ENCODE measurements at places on chromosomes 11 and 22.
A peak's percentile ranks its signal among the peaks of the same experiment; 100 is the strongest.

- no peak for DNase-seq
- no peaks in the 10 kb centered on the region for H3K27me3 ChIP-seq
- H3K27ac ChIP-seq, result no peak overlapping the region
- no peak overlapping the region for H3K4me3 ChIP-seq
- peaks cover 17% of the 10 kb centered on the region for H3K4me1 ChIP-seq
- H3K36me3 ChIP-seq, result peaks cover 42% of the 10 kb centered on the region
These were observed 11.4 kb downstream of the EMID1 start for GRCh38 chr22:29216873-29217666.

DNA sequence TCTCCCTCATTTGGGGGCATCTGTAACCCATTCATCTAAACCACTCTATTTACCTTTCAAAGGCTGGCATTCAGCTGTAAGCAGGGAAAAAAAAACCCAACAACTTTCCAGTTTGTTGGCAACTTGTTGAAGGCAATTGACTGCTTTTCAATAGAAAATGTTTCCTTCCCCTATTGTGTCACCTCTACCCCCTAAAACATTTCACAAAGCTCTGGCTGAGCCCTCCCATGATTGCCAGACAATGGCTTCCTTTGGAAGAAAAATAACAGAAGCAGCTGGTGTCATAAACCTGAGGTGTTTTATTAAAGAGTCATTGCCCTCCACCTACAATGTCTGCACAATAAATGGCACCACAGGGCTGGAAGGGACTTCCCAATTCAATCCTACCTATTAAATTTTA is 22.1 kb upstream of the PSMA1 start:
- H3K27me3 ChIP-seq, result no peaks in the 10 kb centered on the region
- H3K36me3 ChIP-seq, result no peaks in the 10 kb centered on the region
- H3K27ac ChIP-seq, result no peak overlapping the region

GRCh38 chr22:32842486-32842885 is 41.0 kb downstream of the TIMP3 start:
- no peak for DNase-seq

GRCh38 chr22:35991168-35991567 is 37.5 kb downstream of the RBFOX2 start:
- H3K36me3 ChIP-seq, result no peaks in the 10 kb centered on the region
- no peaks in the 10 kb centered on the region for H3K4me1 ChIP-seq
- H3K27me3 ChIP-seq, result no peaks in the 10 kb centered on the region
- no peak overlapping the region for H3K27ac ChIP-seq
- no peak overlapping the region for H3K4me3 ChIP-seq

DNA sequence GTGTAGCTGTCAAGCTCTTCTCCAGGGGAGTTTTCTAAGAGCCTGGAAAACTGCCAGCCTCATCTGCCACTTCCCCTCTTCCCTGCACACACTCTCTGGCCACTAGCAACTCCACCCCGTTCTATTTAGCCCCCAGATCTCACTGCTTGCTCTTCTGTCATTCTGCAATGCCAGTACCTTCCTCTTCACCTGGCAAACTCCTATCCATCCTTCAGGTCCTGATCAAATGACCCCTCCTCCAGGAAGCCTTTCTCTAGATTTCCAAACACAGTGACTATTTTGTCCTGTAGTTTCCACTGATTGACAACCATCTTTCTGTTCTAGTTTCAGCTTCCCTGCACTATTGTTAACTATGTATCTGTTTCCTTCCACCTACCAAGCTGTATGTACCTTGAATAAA is 437.7 kb downstream of the SOX6 start:
- no peak for DNase-seq
- no peaks in the 10 kb centered on the region for H3K4me1 ChIP-seq
- H3K27me3 ChIP-seq, result no peaks in the 10 kb centered on the region

DNA sequence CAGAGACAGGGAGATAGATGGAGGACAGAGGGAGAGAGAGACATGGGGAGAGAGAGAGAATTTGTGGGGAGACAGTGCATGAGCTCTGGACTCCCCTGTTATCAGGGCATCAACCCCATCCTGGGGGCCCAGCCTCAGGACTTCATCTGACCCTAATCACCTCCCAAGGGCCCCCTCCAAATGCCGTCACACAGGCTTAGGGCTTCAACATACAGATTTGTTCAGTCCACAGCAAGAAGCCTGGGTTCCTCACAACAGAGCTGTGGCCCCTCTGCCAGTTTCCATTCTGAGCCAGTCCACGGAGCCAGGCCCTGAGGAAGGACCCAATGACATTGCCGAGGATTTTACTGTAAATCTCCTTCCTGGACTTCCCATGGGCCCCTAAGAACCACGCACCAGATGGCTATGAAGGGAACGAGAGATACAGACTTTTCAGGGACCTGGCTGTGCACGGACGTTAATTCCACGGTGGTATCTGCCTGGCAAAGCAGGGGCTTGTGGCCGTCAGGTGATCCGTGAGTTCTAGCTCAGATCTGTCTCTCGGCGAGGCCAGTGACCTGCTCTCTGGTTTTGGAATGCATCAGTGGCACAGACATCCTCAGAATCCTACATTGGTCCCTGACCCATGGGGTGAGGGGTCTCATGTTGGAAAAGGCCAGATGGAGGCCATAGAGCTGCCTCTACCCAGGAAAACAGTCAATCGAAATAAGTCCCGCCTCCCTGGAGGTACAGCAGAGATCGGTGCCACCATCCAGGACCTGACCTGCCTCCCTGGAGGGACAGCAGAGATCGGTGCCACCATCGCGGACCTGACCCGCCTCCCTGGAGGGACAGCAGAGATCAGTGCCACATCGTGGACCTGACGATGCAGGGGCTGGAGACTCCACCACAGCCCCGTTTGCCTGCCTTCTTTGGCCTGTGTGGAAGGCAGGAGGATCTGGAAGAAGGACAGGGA is 8.7 kb upstream of the B4GALNT4 start:
- no peaks in the 10 kb centered on the region for H3K27me3 ChIP-seq
- no peak overlapping the region for H3K27ac ChIP-seq
- no peaks in the 10 kb centered on the region for H3K36me3 ChIP-seq
- H3K4me1 ChIP-seq, result peaks cover 2% of the 10 kb centered on the region

DNA sequence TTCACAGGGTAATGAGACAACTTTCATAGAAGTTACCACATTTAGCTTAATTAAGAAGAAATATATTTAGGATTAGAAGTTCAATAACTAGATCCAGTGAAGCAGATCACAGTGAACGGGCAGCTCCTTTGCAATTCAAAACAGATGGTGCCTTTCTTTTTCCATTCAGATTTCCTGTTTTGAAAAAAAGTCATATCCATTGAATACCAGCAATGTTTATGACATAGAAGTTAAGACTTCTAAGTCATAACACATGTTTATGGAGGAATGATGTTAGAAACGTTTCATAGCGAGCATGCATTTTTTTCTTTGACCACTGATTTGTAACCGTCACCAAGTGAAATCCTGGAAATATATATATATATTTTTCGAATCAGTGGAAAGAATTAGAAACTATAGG is 24.7 kb downstream of the LUZP2 start:
- no peak overlapping the region for H3K4me3 ChIP-seq
- no peak overlapping the region for H3K27ac ChIP-seq
- H3K36me3 ChIP-seq, result no peaks in the 10 kb centered on the region
- no peaks in the 10 kb centered on the region for H3K27me3 ChIP-seq

GRCh38 chr11:3132271-3132781 is 32.8 kb downstream of the OSBPL5 start:
- H3K27me3 ChIP-seq, result no peaks in the 10 kb centered on the region
- H3K27ac ChIP-seq, result no peak overlapping the region
- H3K4me3 ChIP-seq, result no peak overlapping the region
- DNase-seq, result no peak

DNA sequence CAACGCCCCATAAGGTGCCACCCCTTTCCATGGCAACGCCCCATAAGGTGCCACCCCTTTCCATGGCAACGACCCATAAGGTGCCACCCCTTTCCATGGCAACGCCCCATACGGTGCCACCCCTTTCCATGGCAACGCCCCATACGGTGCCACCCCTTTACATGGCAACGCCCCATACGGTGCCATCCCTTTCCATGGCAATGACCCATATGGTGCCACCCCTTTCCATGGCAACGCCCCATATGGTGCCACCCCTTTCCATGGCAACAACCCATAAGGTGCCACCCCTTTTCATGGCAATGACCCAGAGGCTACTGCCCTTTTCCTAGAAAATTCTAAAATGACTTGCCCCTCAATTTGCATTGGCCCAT is 72.1 kb downstream of the BRD1 start:
- peaks cover 3% of the 10 kb centered on the region for H3K27me3 ChIP-seq
- peaks cover 16% of the 10 kb centered on the region for H3K4me1 ChIP-seq
- no peak overlapping the region for H3K27ac ChIP-seq
- H3K36me3 ChIP-seq, result no peaks in the 10 kb centered on the region

- peaks cover 5% of the 10 kb centered on the region for H3K4me1 ChIP-seq
- H3K27ac ChIP-seq, result no peak overlapping the region
- no peaks in the 10 kb centered on the region for H3K36me3 ChIP-seq
- H3K4me3 ChIP-seq, result no peak overlapping the region
- H3K27me3 ChIP-seq, result no peaks in the 10 kb centered on the region
These were observed 60.5 kb upstream of the ARHGAP32 start for GRCh38 chr11:129252621-129253020.

GRCh38 chr11:15412054-15412453 is 297.3 kb downstream of the INSC start:
- H3K36me3 ChIP-seq, result no peaks in the 10 kb centered on the region
- H3K27ac ChIP-seq, result no peak overlapping the region
- H3K27me3 ChIP-seq, result no peaks in the 10 kb centered on the region
- no peaks in the 10 kb centered on the region for H3K4me1 ChIP-seq
- no peak for DNase-seq

DNA sequence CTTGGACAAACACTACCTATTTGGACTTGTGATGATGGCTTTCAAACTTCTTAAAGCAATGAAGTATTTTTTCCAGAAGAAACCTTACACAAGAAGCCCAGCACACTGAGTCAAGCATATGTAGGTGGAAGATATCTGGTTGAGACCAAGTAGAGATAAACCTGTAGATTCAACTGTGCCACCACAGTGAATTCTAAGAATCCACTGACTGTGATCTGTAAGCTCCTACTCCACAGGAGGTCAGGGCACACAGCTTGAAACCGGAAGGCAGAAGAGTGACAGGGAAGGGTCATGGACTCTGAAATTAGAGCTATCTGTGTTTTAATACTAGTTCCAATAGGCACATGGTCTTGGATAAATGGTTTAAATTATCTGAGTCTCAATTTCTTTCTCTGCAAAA is 404.5 kb downstream of the ETS1 start:
- H3K27me3 ChIP-seq, result no peaks in the 10 kb centered on the region
- no peak overlapping the region for H3K4me3 ChIP-seq
- H3K36me3 ChIP-seq, result no peaks in the 10 kb centered on the region
- H3K4me1 ChIP-seq, result peaks cover 1% of the 10 kb centered on the region
- no peak for DNase-seq
- no peak overlapping the region for H3K27ac ChIP-seq

DNA sequence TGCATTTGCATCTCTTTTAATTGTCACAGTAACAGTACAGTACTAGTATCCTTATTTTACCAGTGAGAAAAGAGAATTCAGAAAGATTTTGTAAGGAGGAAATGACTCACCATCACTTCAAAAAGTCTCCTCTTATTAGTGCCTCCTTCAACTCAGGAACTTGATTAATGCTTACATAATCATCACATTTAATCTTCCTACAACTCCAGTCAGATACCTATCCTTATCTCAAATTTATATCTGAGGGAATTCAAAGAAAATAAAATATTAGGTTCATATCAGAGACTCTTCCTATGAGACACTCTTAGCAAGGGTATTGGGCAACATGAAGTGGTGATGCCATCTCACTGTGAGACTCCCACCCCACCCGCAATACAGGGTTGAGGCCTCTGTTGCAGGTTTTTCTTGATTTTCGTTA is 26.1 kb upstream of the CTSC start:
- no peak overlapping the region for H3K27ac ChIP-seq
- no peaks in the 10 kb centered on the region for H3K36me3 ChIP-seq
- H3K27me3 ChIP-seq, result no peaks in the 10 kb centered on the region
- no peak for DNase-seq
- H3K4me1 ChIP-seq, result no peaks in the 10 kb centered on the region

- DNase-seq, result no peak
- H3K4me1 ChIP-seq, result peaks cover 11% of the 10 kb centered on the region
- no peak overlapping the region for H3K27ac ChIP-seq
- peaks cover 34% of the 10 kb centered on the region for H3K36me3 ChIP-seq
- H3K4me3 ChIP-seq, result peak overlapping the region; percentile 71
These were observed 548 bp downstream of the PVALB start for GRCh38 chr22:36816339-36816635.

- no peak overlapping the region for H3K27ac ChIP-seq
- H3K27me3 ChIP-seq, result no peaks in the 10 kb centered on the region
- no peak for DNase-seq
- peaks cover 35% of the 10 kb centered on the region for H3K36me3 ChIP-seq
- H3K4me1 ChIP-seq, result peaks cover 29% of the 10 kb centered on the region
These were observed 110.9 kb upstream of the PITPNB start for GRCh38 chr22:28029956-28030355.

- H3K4me3 ChIP-seq, result no peak overlapping the region
- no peaks in the 10 kb centered on the region for H3K27me3 ChIP-seq
- no peak overlapping the region for H3K27ac ChIP-seq
- H3K36me3 ChIP-seq, result peaks cover 67% of the 10 kb centered on the region
These were observed 83.3 kb downstream of the DGCR2 start for GRCh38 chr22:19038728-19039447.

- DNase-seq, result no peak
- H3K4me1 ChIP-seq, result peaks cover 6% of the 10 kb centered on the region
- peaks cover 27% of the 10 kb centered on the region for H3K27me3 ChIP-seq
- H3K36me3 ChIP-seq, result peaks cover 2% of the 10 kb centered on the region
These were observed 6.0 kb downstream of the SCARF2 start for GRCh38 chr22:20431511-20432192.

GRCh38 chr11:116703421-116703820 is 69.4 kb downstream of the BUD13 start:
- no peaks in the 10 kb centered on the region for H3K36me3 ChIP-seq
- DNase-seq, result peak; percentile 63
- H3K27ac ChIP-seq, result no peak overlapping the region
- H3K4me3 ChIP-seq, result no peak overlapping the region
- H3K27me3 ChIP-seq, result peaks cover 8% of the 10 kb centered on the region
- peaks cover 15% of the 10 kb centered on the region for H3K4me1 ChIP-seq

DNA sequence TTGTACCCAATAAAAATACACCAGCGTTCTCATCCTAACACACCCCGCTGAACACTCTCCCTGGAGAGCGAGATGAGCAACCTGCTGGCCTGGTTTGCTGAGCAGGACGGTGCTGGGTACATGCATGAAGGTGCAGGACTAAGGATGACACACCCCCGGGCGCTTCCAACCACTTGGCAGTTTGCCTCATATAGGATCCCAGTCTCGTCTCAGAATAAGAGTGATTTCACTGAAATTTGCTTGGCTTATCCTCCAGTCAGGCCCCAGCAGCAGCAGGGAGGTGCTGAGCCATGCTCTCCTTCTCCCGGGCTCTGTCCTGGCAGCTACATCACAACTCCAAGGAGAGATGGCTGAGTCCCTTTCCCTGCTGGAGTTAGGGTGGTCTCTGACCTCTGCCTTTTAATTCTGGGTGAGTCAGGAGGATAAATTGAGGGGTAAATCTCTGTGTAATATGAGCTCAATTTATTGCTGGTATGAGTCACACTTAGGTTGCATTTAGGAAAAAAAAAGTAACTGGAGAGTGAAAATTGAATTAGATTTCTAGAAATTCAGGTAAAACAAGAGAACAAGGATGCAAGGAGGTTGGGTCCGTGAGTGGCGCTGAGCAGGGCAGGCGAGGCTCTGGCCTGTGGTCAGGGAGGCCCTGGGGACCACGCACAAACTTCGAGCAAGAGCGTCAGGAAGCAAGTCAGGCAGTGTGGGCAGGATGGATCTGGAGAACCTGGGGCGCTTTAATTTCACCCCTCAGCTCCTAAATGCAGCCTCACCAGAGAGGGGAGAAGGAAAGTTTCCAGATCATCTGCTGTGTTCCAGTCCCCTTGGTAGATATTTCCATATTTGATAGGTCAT is 974.0 kb downstream of the TBC1D22A start:
- H3K27ac ChIP-seq, result no peak overlapping the region
- no peaks in the 10 kb centered on the region for H3K36me3 ChIP-seq
- DNase-seq, result no peak
- no peaks in the 10 kb centered on the region for H3K27me3 ChIP-seq

Measured in neuronal stem cell (in vitro differentiated cells).